Activated naive CD4-positive, alpha-beta T cell (primary cell): ENCODE measurements at places on chromosomes 5 and 9.

GRCh38 chr5:133696006-133696584 lies 83.8 kb upstream of the FSTL4 start:
- DNase-seq: no peak

DNA sequence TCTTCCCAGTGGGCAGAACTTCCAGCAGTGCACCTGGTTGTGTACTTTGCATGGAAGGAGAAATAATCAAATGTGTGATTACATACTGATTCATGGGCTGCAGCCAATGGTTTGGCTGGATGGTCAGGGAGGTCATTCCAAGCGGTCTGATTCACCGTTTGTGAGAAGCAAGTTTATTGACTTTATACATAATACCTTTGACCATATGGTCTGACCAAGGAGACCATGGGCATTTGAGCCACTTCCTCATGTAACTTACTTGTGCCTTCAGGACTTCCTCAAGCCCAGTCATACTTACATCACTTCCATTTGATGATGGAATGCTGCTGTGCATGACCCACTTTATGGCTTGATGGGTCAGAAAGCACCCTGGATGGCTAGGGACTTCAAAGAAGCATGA lies 41.1 kb downstream of the DAP start:
- DNase-seq: no peak

GRCh38 chr5:34500236-34500847 lies 155.8 kb upstream of the RAI14 start:
- DNase-seq: no peak

GRCh38 chr9:5870691-5871090 lies 20.0 kb upstream of the MLANA start:
- no peak for DNase-seq
